ENCODE measurements at places on chromosomes 5 and 9.
A peak's percentile ranks its signal among the peaks of the same experiment; 100 is the strongest.

DNA sequence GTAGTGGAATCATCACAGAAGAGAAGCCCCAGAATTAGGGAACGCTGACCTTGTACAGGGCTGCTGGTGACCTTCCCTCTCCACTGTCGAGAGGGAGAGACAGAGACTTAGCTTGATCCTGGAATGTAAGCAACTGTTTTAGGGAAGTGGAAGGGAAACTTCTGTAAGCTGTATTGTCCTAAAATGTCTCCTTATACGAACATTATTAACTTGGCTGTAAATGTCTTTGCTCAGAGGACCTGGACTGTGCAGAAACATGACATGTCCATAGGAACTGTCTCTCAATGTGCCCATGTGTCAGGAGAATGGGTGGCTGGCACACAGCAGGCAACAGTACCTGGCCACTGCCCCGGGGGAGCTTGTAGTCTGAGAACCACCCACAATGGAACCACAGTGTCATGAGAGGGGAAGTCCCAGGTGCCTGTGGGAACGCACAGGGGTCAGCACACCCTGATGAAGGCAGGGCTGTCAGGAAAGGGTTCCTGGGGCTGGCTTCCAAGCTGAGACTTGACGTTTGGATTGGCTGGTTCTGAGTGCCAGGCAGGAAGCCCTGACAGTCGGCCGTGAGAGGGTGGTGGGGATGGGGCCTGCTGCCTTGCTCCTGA, 34.0 kb downstream of the DAP start:
- no peak for DNase-seq

DNA sequence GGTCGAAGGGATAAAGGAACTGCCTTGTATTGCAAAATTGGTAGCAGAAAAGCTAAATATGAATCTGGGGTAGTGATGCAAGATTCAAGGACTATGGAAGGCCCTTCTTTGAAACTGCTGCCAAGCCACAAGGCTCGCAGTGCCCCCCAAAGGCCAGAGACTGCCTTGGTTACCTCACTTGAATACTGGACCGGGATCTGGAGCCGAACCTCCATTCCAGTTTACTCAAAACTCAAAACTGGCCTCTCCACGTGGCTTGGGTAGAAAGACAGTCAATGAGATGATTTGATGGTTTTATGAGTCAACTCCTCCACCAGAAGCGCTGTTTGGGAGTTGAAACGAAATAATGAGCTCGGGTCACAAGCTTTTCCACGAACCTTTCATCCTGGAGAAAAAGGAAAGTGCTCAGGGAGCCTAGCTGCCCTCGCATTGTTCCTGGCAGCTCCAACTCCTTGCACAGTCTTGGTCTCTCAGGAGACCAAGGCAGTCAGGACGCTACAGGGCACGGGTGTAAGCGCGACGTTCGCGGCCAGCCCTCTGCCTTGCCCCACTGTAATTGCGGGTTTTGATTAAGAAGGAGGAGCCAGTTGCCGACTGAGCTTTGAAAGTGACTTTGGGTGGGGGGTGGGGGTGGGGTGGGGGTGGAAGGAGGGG, 2.8 kb downstream of the ST8SIA4 start:
- no peak for DNase-seq

DNA sequence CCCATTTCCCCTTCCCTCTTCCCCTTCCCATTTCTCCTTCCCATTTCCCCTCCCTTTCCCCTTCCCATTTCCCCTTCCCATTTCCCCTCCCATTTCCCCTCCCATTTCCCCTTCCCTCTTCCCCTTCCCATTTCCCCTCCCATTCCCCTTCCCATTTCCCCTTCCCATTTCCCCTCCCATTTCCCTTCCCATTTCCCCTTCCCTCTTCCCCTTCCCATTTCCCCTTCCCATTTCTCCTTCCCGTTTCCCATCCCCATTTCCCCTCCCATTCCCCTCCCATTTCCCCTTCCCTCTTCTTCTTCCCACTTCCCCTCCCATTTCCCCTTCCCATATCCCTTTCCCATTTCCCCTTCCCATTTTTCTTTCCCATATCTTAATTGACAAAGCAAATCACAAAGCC, 109.0 kb downstream of the OLFM1 start:
- no peak for DNase-seq

GRCh38 chr5:126031989-126032716, 391.1 kb upstream of the GRAMD2B start:
- no peak for DNase-seq

DNA sequence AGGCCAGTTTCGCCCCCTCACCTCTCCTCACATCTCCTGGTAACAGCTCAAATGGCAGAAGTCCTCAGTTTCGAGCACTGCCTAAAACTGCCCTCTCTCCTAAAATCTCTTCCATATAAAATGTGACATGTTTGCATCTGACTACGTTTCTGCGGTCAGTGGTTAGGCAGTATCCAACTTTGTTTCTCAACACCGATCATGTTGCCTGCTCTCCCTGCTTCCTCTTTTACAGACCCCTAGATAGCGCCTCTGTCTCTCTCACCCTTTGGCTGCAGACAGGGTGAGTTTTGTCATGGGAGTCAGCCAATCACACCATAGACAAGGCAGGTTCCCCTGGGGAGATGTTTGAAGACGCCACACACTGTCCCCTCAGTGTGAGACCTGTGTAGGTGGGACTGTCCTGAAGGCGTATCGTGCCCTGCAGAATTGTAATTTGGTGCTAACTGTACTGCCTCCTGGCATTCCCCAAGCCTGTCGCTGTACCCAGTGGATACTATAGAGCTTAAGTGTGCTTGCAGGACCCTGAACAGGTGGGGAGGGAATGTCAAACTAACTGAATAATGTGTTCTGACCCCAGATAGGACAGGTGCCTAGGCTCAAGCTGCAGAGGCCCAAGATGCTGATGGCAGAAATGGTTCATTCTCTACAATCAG, 1.1 kb downstream of the HEXB start:
- no peak for DNase-seq

GRCh38 chr5:154221371-154221896, 30.9 kb downstream of the GALNT10 start:
- peak; percentile 96 for DNase-seq

GRCh38 chr5:21452449-21452848, 1400.7 kb downstream of the CDH12 start:
- DNase-seq = no peak

GRCh38 chr9:106897236-106897635, 34.3 kb downstream of the ZNF462 start:
- DNase-seq = no peak

DNA sequence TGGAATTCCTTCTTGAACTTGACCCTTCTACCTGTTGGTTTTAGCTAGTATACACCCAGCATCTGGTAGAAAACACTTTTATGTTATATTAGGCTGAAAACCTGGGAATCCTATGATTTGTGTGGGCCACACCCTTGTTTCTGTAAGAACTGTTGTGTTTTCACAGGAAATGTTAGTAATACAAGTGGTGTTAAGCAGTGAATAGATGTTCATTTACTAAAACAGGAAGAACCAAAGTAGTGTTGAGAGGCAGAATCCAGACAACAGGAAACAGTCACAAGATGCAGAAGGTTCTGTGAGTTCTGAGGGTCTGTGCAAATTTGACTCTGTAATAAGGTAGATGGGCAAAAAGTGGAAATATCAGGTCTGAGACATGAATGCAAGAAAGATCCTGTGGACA, 73.0 kb upstream of the RAI14 start:
- DNase-seq = no peak

- no peak for DNase-seq
Measured at GRCh38 chr5:5634817-5635216, 212.3 kb downstream of the ICE1 start.

- DNase-seq = no peak
Measured at GRCh38 chr9:27297050-27297449, at the start of gene EQTN. Gene EQTN (minus strand): TSS chr9:27297150. CDS start chr9:27297055, 95 bp downstream.

DNA sequence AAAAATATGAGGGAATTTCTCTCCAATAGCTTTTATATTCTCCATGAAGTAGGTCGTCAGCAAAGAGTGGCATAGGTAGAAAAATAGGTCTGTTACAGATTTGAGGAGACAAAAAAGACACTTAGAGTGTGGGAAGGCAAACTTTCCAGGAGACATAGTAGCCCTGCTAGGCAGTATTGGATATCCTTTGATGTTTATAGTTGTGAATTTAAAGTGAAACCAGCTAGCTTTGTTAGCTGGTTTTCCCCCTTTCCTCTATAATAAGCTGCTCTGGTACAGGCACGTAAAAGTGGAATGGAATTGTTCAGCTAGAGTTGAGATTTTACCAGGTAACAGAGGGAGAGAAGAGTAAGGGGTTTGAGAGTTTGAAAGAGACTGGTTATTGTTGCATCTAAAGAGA, 17.1 kb upstream of the APC start:
- DNase-seq = no peak

DNA sequence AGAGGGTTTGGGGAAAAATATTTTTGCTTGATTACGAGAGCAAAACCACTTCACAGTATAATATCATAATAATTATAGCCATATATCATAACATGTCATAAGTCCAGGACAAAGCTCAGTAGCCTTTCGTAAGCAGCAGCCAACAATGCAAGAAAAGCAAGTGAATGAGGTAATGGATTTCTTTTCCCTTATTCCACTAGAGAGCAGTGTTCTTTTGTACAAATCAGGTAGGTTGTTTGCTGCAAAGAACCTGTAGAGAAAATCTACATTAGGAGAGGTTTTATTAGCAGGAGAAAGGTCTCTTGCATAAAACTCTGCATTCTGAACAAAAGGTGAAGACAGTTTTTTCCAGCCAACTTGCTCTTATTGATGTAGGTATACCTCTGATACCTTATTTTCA, 1033.4 kb downstream of the TLE4 start:
- DNase-seq = peak; percentile 16

GRCh38 chr5:14598225-14598624, 16.6 kb downstream of the OTULINL start:
- no peak for DNase-seq

DNA sequence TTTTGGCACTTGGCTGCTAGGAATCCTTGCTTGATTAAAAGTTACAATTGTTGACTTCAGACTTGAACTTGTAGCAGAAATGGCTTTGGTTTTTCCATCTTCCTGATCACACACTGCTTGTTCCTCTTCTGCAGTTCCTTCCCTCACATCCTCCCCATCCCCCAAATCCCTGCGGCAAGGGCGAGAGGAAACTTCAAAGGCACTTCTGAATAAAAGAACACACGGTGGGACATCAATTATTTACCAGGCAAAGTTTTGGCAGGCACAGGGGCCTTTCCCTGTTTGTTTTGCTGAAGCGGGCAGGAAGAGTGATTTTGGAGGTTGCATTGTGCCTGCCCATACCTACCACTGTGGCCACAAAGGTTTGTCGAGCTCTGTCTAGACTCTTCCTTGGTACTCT, 260.9 kb downstream of the KIF4B start:
- no peak for DNase-seq

DNA sequence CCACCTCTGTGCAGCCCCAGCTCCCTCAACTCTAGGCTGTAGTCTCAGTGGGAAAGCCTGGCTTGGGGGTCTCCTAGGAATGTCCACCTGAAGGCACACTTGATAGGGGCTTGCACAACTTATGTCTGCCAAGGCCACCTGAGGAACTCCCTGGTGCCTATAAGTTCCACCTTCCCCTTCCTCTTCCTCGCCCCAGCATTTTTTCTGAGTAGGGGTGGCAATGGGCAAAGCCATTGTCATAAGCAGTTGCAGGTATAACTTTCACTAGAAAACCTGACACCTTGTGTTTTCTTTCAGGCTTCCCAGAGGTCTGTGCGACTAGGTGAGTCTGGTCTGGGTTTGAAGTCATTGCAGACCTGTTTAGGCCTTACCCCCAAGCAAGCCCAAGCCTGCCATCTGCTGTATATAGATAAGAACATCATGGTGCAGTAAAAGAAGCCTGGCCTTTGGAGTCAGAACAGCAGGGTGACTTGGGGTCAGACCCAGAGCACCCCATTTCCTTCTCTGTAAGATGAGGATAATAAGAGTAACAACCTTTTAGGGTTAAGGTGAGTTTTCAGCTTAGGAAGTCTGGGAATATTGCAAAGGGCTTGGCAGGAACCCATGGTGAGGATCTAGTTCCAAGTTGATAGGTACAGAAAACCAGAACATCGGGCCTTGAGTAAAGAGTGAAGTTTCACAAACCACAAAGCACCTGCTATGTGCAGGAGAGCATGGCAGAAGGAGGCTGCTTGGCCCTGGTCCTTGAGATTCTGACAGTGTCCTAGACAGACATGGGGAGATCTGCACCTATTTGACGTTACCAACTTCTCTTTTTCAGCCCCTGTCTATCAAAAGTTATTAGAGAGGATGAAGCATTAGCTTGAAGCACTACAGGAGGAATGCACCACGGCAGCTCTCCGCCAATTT, 33.8 kb downstream of the TGFBI start:
- DNase-seq = no peak

DNA sequence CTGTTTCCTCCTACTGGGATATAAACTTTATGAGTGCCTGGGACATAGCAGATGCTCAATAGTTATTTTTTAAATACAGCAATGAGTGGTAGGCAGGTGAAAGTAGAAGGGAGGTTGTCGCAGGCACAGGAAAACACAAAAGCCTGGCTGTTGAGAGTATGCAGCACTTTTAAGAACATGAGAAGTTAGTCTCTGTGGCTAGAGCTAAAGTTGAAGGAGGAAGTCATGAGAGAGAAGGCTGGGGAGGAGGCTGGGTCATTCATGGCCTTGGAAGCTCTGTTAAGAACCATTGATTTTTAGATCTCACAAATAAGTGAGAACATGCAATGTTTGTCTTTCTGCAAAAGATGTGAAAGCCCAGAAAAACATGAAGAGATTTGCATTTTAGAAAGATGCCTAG, 126.7 kb downstream of the PRKACG start:
- DNase-seq = no peak

- DNase-seq = no peak
Measured at GRCh38 chr5:39616131-39616530, 191.4 kb upstream of the DAB2 start.

- no peak for DNase-seq
Measured at GRCh38 chr9:12141422-12141821, 551.8 kb upstream of the TYRP1 start.

GRCh38 chr5:110790673-110791072, 51.9 kb downstream of the SLC25A46 start:
- DNase-seq = peak; percentile 32

DNA sequence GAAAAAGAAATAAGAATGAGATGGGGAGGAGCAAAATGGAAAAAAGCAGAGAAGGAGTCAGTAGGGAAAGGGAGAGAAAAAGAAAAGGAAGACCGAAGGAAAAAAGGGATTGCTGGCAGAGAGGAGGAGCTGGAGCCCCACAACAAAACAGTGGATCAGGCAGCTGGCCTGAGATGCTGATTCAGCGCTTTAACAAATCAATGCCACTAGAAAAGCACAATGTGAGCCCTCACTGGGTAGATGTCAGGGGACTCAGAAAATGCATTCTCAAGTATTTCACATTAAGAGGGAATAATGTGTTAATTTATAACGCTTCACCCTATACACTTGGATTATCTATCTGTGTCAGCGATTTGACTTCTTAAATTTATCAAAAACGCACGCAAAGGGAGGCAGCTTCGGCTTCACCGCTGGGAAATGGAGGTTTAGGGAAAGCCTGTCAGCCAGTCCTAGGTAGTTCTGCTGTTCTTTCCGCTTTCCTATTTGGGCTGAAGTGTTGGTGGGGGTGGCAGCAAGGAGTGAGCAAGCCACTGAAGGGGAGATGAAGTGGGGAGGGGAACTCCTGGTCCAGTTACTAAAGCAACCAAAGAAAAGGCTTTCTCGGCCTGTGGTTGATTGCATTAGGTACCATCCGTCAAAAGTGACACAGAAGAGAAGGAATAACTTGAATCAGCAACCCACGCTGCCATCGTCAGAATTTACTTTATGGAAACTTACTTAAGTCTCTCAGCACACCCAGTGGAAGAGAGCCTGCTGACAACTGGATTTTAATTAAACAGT, 161.6 kb downstream of the BNC2 start:
- no peak for DNase-seq

All from AG09309 (cell line).